ENCODE measurements at places on chromosomes 6 and 20.

DNA sequence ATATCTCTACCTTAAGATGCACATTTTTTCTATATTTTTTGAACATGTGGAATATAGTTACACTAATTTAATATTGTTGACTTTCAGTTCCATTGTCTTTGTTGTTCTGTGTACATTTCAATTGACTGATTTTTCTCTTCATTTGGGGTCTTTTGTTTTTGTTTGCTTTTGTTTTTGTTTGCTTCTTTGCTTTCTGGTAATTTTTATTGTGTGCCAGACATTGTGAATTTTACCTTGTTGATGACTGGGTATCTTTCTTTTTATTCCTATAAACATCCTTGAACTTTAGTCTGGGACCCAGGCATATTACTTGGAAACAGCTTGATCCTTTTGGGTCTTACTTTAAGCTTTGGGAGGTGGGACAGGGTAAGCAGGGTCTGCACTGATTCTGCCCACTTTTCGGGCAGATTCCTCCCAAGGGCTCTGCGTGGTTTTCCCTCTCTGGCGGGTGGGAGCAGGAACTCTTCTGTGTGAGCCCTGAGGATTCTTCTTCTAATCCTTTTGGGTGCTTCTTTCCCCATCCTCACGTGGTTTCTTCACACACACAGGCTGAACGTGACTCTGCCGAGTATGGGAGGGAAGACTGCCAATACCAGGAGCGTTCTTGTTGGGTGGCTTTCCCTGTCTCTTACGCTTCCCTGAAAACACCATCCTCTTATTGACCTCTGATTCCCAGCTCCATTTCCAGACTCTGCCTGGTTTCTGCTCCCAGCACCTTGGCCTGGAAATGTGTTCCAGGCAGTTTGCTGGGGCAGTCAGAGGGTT is 200.5 kb downstream of the ARID1B start:
- no peak for DNase-seq

DNA sequence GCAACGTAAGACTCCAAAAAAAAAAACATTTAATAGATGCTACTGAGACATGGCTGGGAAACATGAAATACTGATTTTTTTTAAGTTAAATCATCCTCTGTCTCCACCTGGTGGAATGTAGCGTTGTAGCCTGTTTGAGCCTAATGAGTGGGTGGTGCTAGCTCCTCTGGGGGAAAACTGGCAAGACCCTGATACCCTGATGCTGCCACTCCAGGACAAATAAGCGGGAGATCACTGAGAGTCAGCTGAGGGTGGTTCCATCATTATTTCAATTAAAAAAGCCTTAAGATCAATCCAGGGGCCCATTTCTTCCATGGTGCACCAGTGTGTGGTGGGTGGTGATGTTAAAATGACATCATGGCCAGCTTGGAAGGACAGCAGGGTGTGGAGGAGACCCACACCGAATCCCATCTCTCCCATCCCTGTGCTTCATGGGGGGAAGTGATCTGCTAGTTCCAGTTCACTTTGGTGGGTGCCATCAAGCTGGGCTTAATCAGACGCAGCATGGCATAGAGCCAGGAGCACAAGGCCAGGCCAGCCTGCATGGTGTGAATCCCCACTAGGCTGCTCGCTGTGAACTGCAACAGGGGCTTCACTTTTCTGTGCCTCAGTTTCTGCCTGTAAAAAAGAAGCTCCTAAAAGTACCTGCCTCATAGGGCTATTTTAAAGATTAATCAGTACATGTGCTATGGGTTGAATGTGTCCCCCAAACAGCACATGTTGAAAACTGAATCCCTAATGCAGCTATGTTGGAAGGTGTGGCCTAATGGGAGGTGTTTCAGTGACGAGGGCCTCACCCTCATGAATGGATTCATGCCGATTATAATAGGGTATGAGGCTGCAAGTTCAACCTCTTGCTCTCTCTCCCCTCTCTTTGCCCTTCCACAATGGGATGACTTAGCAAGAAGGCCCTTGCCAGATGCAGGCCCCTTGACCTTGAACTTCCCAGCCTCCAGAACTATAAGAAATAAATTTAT is 13.0 kb upstream of the MRPS10 start:
- no peak for DNase-seq

DNA sequence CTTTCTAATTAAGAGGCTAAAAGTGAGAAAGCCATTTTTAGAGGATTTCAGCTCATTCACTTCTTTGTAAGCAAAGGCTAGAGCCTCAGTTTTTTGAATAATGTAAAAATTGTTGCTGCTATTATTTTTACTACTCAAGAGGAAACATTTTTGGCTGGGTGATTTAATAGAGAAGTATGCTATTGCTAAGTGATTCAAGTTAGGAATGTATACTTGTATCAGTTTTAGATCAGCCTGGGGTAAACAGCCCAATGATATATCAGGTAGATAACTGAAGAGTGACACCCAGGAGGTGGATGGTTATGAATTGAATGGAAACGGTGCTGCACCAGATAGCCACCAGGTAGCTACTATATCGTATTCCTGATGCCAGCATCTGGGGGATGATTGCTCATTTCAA is 9.2 kb downstream of the QKI start:
- no peak for DNase-seq

DNA sequence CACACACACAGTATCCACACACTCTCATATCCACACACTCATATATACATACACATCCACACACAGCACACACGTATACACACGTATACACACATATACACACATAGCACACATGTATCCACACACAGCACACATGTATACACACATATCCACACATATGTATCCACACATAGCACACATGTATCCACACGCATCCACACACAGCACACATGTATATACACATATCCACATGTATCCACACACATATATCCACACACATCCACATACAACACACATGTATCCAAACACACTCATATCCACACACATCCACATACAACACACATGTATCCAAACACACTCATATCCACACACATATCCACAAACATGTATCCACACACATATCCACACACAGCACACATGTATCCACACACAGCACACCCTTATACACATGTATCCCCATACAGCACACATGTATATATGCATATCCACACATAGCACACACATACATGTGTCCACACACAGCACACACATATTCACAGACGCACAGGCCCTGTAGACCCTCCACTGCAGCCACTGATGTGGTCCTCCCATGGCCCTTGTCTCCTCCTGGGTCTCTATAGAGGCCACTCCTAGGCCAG is 172.1 kb downstream of the CDH4 start:
- no peak for DNase-seq
